ENCODE measurements at places on chromosomes 12 and 14.

GRCh38 chr12:88393017-88393767, 187.1 kb downstream of the KITLG start:
- DNase-seq, result no peak

- peak; percentile 45 for DNase-seq
These were observed 54.5 kb upstream of the HECTD1 start for GRCh38 chr14:31261859-31262731.

DNA sequence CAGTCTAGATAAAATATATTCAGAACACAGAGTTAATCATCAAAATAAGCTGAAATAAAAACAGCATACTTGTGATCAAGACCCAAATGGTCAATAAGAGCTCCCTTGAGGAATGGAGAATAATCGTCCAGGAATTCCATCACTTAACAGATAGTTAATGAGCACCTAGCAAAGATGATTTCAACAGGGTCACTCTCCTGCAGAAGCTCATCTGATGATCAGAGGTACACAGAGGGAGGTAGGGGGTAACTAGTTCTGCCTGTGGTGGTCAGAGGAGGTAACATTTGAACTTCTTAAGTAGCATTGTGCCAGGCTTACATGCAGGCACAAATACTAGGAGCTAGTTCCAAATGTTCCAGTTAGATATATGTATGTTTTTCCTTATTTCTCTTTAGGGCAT, 9.5 kb downstream of the MED13L start:
- no peak for DNase-seq

- DNase-seq, result peak; percentile 31
These were observed 122.9 kb downstream of the TSPAN9 start for GRCh38 chr12:3200032-3200617.

- DNase-seq, result no peak
These were observed 84.6 kb upstream of the GRIN2B start for GRCh38 chr12:14066021-14066420.

GRCh38 chr14:71668186-71668912, 263.9 kb upstream of the RGS6 start:
- no peak for DNase-seq

GRCh38 chr14:69773571-69774276, 6.8 kb downstream of the SRSF5 start:
- DNase-seq, result no peak

DNA sequence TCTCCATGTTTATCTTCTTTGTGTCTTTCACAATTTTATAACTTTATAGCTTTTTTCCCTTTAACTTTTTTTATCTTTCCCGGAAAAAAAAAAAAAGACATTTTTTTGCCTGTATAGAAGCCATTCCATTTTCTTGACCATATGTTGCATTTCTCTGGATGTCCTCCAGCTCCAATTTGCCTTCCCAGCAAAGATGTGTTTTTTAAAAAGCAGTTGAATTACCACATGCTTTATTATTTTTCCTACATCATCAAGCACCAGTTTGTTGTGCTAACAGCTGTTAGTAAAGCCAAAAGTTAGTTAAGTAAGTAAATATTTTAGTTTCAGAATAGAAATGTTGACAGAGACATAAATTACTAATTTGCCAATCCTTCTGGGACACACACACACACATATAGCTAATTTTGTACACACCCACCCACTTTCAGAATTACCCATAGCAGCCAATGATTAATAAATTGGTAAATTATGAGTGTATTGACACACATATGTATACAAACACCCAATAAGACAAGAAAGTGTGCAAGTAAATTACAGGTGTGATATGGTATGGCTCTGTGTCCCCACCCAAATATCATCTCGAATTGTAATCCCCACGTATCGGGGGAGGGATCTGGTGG, 118.3 kb downstream of the SLC38A6 start:
- DNase-seq, result peak; percentile 74

GRCh38 chr12:93964936-93965335, 183.4 kb upstream of the PLXNC1 start:
- DNase-seq, result no peak

GRCh38 chr12:49972129-49972528, 618 bp upstream of the AQP6 start:
- no peak for DNase-seq

GRCh38 chr12:32264961-32265360, 134.4 kb upstream of the FGD4 start:
- DNase-seq, result peak; percentile 37

- DNase-seq, result peak; percentile 39
These were observed 58.0 kb downstream of the PAPLN start for GRCh38 chr14:73295198-73295796.

DNA sequence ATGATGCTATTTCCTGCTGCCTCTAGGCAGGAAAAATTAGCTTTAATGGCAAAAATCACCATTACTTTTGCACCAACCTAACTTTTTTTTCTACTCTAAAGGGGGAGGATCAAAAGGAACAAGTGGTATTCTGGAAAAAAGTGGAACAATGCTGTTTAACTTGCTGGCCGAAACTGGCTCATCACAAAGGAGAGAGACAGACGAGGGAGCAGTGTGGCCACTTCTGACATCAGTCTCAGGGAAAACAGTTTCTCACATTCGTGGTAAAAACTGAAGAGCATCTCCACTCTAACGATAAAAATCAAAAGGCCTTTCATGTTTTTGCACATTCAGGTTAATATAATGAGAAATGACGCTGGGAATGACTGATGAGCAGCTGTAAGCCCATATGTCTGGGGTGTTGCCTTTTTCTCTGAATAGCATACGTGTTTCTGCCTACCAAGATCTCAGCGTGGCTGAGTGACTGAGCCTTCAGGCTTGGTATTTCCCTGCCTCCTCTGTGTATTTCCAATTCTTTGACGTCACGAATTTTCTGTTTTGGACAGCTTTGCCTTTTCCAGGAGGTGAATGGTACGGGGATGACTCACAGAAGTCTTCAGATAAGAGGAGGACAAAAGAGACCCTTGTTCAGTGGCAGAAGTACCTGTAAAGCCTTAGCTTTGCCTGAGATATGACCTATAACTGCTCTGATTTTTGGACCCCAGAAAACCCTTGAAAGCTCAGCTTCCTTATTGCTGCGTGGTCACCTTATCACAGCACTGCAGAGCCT, 358.8 kb downstream of the GLT1D1 start:
- no peak for DNase-seq

GRCh38 chr12:116779597-116779996, 41.5 kb downstream of the RNFT2 start:
- no peak for DNase-seq

- peak; percentile 41 for DNase-seq
These were observed at the start of gene LPAR5 for GRCh38 chr12:6635856-6636531. Gene LPAR5, minus strand, starts transcription at chr12:6635959. Its CDS starts 14,711 bp downstream, at chr12:6621248.

GRCh38 chr14:101977311-101978071, 13.1 kb downstream of the DYNC1H1 start:
- no peak for DNase-seq

DNA sequence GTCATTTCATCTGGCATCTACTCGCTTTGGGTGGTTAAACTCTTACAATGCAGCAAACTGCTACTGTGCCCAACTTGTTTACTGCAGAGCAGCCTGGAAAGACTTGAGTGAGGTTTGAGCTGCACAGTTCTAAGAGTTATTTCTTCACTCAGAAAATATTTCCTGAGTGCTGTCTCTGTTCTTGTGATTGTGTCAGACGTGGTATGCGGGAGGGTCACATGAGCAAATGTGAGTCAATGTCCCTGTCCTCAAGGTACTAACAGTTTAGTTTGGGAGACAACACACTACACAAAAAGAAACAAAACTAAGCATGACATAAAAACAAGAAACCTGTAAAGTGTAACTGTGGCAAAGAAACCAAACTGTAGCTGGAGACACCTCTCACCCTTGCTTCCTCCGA, 32.4 kb downstream of the FLVCR2 start:
- no peak for DNase-seq

DNA sequence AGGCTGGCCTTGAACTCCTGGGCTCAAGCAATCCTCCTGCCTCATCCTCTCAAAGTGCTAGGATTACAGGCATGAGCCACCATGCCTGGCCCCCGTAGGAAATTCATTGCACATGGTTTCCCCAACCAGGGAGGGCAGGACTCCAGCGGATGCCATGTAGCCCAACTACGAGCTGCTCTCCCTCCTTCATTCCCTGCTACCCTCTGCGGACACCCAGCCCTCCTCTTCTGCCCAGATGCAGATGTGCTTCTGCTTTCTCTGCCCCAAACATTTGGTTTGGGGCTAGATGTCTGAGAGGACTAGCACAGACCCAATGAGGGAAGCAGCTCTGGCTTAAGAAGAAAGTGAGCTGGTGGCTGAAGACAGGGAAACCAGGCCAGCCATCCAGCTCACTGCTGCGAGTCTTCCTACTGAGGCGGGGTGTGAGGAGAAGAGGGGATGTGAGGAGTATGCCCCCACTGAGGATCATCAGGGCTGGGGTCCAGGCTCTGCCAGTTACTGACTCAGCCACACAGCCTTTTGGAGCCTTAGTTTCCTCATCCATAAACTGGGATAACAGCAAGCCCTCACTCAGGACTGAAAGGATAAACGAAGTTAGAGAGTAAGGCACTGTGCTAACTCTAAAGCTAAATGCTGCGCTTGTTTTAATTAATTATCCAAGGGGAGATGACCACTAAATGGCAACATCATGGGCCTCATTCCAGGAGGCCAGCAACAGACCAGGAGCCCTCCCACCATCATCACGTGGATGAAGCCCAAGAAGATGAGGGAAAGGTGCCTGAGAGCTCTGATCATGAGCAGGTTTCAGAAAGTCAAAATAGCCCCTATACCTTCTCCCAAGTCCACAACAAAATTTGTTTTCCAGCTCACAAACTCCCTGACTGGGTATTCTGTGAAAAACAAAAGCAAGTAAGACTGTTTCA, 10.9 kb downstream of the CTDSP2 start:
- no peak for DNase-seq

DNA sequence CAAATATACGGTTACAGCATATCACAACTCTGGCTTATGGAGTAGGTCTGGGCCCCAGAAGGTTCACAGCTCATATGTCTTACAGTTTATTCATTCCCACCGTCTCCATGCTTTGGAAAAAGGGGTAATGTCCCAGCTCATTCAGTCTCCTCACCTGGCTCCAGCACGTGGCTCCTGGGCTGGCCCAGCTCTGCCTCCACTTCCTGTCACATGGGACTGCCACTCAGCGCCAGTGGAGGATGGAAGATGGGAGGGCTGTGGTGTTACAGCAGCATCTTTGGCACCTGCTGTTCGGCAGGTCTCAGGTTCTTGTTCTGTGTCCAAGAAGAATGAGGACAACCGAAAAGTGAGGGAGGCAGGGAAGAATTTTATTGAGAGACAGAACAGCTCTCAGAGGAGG, 216.3 kb upstream of the ATXN7L3B start:
- no peak for DNase-seq

- peak; percentile 67 for DNase-seq
These were observed 62.8 kb downstream of the VWF start for GRCh38 chr12:6061660-6062059.

DNA sequence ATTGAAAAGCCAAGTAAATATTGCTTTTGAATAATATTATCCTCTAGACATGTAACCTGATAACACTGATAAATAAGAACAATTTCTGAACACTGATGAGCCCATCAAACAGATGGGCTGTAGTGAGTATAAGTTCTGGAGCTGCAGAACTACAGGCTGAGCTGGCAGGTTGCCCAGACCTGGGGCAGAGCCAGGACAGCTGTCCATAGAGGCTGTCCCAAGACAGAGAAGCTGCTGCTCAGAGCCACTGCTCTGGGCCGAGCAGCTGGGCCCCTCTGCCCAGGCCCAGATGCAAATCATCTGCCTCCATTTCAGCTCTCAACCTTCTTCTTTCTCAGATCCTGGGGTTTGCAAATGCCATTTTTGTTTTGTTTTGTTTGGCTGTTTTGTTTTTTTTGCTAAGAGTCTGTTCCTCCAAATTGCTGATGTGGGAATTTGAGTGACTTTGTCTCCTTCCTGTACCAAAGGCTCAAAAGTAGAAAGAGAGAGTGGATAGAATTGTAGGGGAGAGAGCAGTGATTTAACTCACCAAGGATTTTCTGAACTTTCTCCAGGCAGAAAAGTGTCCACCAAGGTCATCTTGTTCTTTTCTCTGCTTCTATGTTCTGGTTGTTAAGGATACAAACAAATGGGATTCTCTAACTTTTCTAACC, 4.0 kb upstream of the TESPA1 start:
- no peak for DNase-seq

- no peak for DNase-seq
These were observed 127.1 kb upstream of the BMP4 start for GRCh38 chr14:54083549-54084239.

DNA sequence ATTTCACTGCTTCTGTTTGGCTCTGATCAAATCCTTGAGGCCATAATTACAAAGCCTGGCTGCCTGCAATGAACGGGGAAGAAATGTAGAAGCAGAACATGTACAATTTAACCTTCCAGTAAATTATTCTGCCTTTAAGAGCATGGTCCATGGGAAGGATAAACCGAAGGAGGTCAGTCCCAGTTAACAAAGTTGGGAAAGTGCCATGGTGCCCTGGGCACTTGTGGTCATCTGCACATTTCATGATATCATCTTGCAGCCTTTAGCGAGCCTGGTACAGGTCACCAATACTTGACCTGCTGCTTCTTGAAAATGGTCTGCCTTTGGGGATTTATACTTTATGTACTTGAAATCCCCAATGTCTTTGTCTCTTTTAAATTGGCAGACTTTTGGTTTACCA, 175.9 kb upstream of the KITLG start:
- no peak for DNase-seq

DNA sequence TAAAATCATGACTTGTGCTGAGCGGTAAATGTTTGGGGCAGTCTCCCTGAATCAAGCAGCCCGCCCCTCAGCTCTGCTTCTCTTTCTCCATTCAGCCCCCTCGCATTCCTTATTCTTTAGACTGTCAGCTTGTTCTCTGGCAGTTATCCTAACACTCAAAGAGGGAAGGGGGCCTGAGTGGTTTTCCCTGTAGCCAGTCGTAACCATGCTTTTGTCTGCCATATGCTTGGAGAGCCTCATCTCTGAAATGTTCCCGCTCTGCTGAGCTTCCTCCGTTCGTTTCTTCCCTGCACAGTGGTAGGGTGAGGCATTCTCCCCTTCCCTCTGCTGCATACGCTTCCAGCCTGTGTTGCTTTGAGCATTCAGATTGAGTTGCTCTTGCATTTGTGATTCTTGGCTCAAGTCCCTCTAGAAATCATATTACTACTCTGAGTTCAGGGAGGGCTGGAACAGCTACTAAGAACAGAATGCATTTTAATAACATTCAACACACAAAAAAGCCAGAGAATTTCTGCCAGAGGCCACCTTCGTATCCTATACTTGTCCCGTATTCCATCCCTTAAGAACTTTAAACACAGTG, 119.7 kb downstream of the FBXL14 start:
- peak; percentile 95 for DNase-seq

GRCh38 chr14:91980157-91980556, 32.7 kb upstream of the FBLN5 start:
- DNase-seq, result peak; percentile 89

- peak; percentile 28 for DNase-seq
These were observed 302.3 kb upstream of the RGS6 start for GRCh38 chr14:71629765-71630492.

DNA sequence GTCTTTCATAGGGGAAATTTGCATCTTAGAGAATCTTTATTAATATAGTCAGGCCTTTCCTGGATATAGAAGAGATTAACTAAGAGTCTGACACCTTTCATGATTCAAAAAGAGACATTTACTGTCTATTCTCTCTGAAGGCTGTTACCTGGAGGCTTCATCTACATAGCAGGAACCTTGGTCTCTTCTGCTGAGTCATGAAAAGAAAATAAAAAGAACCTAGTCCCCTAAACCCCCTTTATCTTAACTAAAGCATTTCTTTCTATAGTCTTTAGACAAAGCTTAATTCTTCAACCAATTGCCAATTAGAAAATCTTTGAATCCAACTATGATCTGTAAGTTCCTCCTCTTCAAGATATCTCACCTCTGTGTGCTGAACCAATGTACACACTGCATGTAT, 33.1 kb downstream of the RPS29 start:
- no peak for DNase-seq

GRCh38 chr14:97250931-97251330, 453.7 kb downstream of the VRK1 start:
- no peak for DNase-seq
